ENCODE measurements at places on chromosomes 1 and 21.

DNA sequence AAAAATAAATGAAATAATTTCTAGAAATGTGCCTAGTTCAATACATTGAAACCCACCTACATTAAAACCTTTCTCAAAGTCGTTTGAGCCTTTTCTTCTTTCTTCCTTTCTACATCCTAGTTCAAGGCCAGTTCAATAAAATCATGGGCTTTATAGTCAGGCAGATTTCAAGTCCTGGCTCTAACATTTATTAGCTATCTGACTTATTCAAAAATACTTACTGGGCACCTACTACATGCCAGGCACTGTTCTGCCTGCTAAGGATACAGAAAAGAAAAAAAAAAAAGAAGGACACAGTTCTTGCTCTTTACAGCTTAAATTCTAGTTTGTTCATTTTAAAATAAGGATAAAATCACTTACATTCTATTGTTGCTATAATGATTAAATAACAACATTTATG is 134.2 kb upstream of the FGGY start:
- no peak for DNase-seq

DNA sequence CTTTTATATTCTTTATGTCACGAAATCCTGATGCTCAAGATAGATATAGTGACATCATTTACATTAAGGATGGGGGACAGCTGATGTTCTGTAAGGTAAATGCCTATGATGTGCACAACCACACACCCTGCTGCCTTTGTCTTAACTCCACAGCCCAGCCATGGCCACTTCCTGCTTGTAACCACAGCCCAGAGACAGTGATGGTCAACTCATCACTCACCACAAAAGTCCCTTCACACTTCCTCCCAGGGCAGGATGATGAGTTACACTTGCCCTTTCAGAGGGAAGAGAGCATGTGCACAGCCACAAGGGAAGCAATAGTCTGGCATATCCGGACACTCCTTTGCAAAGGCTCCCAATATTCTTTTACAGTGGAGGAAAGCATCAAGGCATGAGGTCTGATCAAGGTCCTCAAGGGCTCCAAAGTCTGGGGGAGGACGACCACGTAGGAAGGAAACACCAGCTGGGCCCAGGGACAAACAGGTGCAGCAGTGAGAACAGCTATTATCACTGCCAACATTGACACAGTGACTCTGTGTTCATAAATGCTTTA is 53.8 kb downstream of the PLPP3 start:
- DNase-seq: no peak

DNA sequence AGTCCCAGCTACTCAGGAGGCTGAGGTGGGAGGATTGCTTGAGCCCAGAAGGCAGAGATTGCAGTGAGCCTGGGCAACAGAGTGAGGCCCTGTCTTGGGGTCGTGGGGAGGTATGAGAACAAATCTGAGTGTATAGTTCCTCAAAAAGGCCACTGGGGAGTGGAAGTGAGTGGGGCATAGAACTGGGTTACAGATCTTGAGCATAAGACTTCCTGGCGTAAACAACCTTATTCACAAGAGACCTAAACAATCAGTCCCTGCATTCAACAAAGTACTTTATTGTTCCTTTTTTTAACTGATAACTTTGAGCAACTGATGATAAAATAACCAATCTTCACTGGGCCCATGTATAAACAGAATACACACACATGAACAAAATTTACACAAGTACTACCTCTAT is 72.7 kb upstream of the MUTYH start:
- no peak for DNase-seq

- no peak for DNase-seq
Observed at GRCh38 chr1:198794498-198794897, 155.7 kb downstream of the PTPRC start.

DNA sequence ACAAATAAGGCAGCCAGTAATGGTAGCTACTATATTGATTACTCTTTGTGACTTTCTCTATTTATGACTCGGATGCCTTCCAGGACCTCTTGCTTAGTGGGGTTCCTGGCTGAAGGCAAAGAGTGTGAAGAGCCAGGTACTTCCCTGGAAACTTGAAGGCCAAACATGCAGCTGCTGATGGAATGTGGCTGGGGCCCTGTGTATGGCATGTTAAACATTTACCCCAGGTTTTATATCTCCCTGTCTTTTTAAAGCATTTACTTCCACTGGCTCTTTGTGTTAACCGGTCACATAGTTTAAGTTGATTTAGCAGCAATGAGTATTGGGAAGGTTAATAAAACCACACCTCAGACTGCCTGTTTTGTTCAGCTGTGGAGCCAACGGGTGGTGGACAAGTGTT is 45.7 kb upstream of the PAXBP1 start:
- no peak for DNase-seq

- peak; percentile 66 for DNase-seq
Observed at GRCh38 chr21:33265664-33266049, 510 bp upstream of the IL10RB start.

DNA sequence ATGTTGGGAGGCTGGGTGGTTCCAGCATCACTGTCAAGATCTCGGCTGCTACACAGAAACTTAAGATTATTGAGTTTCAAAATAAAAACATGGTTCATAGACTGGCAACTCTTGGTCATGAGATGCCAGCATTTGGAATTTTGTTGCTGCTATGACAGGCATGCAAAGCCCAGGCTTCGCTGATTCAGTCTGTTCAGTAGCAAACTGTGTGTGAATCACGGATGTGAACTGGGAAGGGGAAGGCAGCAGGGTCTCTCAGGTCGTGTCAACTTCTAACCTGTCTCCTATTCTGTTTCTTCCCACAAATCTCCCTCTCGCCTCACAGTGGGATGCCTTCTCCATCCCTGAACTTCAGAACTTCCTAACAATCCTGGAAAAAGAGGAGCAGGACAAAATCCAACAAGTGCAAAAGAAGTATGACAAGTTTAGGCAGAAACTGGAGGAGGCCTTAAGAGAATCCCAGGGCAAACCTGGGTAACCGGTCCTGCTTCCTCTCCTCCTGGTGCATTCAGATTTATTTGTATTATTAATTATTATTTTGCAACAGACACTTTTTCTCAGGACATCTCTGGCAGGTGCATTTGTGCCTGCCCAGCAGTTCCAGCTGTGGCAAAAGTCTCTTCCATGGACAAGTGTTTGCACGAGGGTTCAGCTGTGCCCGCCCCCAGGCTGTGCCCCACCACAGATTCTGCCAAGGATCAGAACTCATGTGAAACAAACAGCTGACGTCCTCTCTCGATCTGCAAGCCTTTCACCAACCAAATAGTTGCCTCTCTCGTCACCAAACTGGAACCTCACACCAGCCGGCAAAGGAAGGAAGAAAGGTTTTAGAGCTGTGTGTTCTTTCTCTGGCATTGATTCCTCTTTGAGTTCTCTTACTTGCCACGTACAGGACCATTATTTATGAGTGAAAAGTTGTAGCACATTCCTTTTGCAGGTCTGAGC is 25.5 kb downstream of the EIF2D start:
- no peak for DNase-seq

GRCh38 chr21:28066076-28066475 is 926.6 kb downstream of the LTN1 start:
- DNase-seq: no peak

GRCh38 chr1:116880917-116881316 is 28.8 kb upstream of the PTGFRN start:
- no peak for DNase-seq

DNA sequence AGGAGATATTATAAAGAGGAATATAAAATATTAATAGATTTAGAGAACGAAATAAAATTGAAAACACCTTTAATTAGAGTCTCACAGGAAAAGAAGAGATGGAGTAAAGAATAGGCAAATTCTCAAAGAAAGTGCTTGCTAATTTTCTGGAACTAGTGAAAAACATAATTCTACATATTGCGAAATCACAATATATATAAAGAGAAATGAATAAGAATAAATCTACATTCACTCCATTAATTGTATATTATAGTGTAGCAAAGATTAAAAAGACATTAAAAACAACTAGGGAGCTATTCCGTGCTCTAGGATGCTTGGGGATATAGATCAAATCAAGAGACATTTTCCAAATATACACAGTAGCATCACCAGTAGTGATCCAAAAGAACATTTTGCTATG is 685.2 kb upstream of the NCAM2 start:
- no peak for DNase-seq

- no peak for DNase-seq
Observed at GRCh38 chr1:29221296-29221695, 9.4 kb downstream of the MECR start.

GRCh38 chr1:159010391-159010790 is 684 bp downstream of the IFI16 start:
- no peak for DNase-seq

DNA sequence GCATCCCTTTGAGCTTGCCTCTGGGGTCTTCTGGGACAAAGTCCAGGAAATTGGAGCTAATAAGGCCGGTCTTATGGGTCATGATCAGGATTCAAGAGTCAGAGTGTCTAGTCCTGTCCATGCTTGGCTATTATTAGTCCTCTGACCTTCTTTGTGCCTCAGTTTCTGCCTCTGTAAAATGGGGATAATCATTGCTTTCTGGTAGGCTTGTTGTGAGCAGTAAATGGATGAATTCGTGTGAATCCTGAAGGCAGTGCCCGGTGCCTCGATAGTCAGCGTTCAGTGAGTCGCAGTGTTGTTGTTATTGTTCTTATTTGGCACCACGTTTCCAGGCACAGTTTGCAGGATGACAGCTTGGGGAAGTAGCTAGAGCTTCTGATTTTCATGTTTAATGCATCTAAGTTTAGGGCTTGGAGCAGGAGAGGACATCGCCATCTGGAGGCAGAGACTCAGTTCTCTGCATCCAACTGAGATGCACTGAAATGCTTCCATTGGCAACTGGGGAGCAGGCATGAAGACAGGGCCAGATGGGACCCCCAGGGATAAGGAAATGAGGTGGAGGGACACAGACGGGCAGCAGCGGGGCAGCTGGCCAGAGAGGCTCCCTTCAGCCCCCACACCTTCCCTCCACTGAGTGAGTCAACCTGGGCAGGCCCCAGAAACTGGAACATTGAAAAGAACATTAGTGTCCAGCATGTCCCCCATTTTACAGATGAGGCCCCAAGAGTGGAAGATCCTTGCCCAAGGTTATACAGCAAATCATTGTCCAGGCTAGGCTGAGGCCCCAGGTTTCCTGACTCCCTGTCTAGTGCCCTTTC is 160.3 kb downstream of the PTPRU start:
- DNase-seq: no peak

- no peak for DNase-seq
Observed at GRCh38 chr1:54995835-54996234, 2.9 kb upstream of the BSND start.

DNA sequence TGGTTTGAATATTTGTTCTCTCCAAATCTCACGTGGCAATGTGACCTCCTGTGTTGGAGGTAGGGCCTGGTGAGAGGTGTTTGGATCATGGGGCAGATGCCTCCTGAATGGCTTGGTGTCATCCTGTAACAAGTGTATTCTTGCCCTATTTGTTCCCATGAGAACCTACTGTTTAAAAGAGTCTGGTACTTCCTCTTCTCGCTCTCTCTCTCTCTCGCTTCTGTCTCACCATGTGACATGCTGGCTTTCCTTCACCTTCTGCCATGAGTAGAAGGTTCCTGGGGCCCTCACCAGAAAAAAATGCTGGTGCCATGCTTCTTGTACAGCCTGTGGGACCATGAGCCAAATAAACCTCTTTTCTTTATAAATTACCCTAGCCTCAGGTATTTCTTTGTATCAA is 8.4 kb upstream of the PAXBP1 start:
- no peak for DNase-seq

DNA sequence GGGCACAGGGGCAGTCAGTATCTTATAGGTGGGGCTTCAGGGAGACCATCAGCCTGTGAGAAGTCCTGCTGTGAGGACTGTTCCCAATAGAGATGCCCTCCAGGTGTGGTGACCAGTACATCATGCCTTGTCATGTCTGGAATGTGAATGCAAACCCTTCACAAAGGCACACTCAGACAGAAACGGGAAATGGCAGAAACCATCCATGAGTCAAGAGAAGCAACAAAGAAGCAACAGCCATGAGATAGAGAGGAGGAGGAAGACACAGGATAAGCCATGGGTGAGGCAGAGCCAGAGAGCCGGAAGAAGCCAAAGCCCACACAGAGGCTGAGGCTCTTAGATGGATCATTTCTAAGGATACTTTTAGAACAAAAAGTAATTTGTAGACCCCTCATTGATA is 20.1 kb upstream of the ZP4 start:
- no peak for DNase-seq

DNA sequence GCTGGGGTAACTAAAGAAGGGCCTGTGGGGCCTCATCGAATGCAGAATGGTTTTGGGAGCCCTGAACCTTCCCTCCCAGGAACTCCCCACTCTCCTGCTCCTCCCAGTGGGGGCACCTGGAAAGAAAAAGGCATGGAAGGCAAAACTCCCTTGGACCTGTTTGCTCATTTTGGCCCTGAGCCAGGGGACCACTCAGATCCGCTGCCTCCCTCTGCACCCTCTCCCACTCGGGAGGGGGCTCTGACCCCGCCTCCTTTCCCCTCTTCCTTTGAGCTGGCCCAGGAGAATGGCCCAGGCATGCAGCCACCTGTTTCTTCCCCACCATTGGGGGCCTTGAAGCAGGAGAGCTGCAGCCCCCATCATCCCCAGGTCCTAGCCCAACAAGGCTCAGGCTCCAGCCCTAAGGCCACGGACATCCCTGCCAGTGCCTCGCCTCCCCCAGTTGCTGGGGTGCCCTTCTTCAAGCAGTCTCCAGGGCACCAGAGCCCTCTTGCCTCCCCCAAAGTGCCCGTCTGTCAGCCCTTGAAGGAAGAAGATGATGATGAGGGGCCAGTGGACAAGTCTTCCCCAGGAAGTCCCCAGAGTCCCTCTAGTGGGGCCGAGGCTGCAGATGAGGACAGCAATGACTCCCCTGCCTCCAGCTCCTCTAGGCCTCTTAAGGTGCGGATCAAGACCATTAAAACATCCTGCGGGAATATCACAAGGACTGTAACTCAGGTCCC is 4.7 kb downstream of the ZNF687 start:
- DNase-seq: no peak

DNA sequence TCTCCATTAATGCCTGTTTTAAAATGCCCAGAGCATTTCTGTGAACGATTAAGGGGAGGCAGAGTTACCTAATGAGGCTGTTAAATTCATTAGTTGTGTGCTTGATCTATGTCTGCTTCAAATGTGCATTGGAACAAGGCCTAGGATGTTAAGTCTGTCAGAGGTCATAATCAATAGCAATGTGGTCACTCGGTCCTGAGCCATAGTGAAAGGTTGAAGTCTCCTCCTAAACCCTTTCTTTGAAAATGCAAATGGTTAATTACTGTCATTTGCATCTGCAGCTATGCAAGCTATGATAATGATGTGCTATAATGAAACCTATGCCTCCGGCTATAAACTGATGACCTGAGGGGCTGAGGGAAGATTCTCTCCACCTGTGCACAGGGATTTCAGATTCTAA is 114.2 kb upstream of the NR5A2 start:
- no peak for DNase-seq

DNA sequence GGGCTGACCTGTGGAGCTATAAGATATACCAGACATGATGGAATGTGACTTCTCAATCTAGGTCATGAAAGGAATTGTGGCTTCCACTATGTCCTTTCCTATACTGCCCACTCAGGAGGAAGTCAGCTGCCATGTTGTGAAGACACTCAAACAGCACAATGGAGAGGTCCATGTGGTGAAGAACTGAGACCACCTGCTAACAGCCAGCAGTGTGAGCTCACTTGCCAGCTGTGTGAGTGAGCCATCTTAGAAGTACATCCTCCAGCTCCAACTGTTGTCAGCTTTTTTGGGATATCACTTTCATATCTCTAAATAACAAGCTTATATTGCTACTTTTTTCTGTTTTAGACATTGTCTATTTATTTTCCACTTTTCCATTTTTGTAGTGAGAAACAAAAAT is 29.7 kb downstream of the OLFML3 start:
- DNase-seq: no peak

- no peak for DNase-seq
Observed at GRCh38 chr1:162977944-162978568, 91.1 kb upstream of the RGS4 start.

GRCh38 chr1:24822887-24823286 is 77.6 kb downstream of the CLIC4 start:
- DNase-seq: no peak
